ENCODE measurements at places on chromosomes 16 and 17.

- peak; percentile 24 for DNase-seq
Measured at GRCh38 chr17:30961209-30962188, 9.3 kb upstream of the RNF135 start.

DNA sequence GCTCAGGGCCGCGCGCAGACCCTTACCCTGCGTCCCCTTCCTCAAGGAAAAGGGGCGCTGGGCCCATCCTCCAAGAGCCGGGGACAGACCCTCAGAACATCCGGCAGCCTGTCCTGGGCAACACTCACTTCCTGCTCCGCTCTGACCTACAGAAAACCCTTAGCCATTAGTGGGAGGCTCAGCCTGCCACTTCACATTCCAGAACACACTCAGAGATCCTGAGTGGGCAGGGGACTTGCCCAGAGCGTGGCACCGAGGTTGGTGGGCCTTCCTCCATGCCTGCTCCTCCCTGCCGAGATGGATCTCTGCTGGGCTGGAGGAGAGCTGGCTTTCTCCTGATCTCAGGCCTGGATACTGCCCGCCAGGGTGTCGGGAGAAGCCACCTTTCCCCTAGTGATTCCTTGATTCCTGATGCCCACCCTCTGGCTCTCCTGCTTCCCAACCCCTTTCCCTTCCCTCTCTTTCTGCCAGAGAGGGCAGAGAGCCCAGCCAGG is 1.5 kb downstream of the SCARF1 start:
- no peak for DNase-seq

GRCh38 chr16:24150282-24150681 is 105.9 kb upstream of the CACNG3 start:
- DNase-seq = no peak

GRCh38 chr17:57235124-57235523 is 21.2 kb upstream of the MSI2 start:
- no peak for DNase-seq

DNA sequence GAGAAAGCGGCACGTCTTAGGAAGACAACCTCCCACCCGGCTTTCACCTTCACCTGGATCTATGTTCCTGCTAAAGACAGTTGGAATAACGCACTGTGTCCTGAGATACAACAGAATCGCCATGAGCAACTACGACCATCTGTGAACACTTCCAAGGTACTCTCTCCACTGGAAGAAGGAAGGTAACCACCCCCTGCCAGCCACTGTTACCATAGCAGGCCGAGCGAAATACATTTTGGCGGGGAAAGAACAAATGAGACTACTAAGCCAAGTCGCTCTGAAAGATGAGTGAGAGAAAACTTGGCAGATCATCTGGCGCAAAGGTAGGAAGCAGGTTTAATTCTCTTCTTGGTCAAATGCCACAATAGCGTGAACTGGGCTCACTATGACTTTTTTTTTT is 9.8 kb downstream of the CRK start:
- no peak for DNase-seq

DNA sequence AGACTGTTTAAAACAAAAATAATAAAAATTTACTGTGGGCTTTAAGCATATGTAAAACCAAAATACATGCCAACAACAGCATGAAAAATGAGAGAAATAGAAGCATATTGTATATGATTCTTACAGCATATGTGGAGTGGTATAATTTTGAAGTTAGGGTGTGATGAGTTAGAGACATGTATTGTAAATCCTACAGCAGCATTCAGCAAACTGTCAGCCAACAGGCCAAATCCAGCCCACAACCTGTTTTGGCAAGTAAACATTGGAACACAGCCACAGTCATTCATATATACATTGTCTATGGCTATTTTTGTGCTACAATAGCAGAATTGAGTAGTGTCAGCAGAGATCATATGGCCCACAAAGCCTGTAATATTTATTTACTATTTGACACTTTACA is 42.3 kb downstream of the ZNF18 start:
- DNase-seq = no peak

DNA sequence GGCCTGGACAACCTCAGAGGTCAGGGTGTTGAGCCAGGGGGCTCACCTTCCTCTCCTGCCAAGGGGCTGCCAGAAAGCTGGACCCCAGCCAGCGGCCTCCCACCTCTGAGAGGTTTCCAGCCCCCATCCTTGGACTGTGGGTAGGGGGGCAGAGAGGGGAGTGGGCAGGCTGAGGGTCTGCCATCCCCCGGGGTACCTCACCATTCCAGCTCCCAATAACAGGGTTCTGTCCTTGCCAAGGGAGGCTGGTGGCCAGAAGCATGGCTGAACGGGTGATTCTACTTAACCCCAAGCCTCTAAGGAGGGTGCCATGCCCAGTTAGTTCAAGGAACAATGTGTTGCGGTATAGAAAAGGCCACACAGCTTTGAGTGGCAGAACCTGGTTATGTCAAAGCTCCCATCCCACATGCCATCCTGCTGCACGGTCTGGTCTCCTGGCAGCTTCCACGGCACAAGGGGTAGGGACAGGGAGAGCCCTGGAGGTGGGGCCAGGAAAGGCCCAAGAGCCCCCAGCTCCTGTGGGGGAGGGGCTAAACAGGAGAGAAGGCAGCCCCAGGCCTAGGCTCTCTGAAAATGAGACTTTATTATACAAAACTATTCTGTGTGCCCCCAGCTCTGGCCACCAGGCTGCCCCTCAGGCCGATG is 19.8 kb downstream of the B9D1 start:
- DNase-seq = no peak
